Stimulated activated CD4-positive, alpha-beta T cell treated with anti-CD3 and anti-CD28 coated beads, TNF-alpha, amount 100 ng/mL, for 4 hours (primary cell): ENCODE measurements at places on chromosomes 3 and 15.

DNA sequence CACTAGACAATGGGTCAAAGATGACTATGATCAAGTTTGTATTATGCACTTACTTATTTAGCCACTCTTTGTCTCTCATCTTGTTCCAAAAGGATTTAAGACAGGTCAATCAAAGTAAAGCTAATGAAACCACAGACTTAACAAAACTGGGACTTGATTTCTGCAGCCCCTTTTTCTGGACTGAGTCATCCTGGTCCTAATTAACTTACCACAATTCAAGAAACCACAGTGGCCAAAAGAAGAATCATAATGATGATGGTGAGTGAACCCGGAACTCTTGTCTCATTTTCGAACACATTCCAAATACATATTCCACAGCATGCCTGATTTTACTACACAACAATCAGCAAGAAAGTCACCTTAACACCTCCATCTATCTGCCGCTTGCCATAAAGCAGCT lies 1333.0 kb downstream of the ROBO1 start:
- DNase-seq = no peak

DNA sequence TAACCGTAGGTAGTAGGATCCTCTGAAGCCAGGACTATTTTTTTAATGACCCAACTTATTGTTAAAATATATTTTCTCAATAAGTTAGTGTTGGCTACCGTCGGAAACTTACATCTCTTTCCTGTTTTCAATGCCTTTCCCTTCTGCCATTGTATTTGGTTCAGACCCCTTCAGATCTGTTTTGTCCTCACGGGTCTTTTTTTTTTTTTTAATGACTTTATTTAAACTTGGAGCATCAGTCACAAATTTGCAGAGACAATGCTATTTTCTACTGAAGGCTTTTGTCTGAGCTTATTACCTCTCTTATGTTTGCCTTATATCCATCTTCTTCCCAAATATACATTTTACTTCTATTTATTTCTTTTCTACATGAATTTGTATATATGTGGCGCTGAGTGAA lies 47.6 kb downstream of the PDE8A start:
- DNase-seq = no peak

GRCh38 chr15:41988896-41989572 lies 16.7 kb upstream of the EHD4 start:
- DNase-seq = no peak

DNA sequence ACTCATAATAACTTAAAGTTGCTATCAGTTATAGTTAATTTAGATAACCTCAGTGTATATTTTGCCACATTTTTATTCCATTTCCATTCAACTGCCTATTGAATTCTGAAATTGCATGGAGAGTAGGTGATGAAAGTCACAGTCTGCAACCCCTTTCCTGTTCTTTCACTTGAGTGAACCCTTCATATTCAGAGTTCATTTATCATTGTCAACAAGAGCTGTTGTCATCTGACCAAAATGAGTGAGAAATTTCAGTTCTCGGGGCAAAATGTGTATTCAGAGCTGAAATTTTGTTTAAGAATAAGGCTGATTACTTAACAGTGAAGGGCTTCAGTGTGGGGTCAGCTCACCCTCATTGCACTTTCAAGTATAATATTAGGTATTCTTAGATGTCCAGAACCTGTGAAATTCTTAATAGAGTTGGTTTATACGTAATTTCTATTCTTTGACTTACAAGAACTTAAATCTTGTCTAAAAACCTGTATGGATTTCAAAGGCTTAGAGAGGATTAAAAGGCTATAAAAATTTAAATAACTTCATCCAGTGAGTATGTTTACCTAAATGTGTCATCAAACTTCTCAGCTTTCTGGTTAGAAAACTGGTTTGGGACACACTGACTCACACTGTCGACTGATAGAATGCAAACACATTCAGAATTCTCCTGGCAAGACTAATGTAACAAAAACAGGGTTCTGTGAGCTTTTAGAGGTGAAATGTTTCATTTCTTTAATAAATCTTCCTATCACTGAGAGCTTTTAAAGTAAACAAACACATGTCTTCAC lies 92.2 kb downstream of the CMSS1 start:
- DNase-seq = no peak

- no peak for DNase-seq
These were observed 65.9 kb downstream of the GPR176 start for GRCh38 chr15:39854161-39854560.

DNA sequence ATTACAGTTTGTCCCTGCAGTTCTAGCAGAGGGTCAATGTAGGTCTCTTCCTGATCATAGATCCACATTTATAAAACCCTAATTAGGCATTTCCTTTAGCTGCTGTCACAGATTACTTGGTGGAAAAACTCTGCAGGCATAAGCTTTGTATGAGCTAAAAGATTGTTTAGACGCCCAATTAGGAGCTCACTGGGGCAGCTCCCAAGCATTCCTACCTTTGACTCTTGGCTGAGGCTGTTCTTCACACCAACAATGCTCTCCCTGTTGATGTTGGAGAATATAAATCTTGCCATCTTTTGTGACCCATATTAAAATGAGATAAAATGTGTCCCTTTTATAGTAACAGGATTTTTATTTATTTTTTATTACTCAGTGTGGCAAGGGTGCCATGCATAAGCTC lies 148.3 kb upstream of the TRIM42 start:
- no peak for DNase-seq

- no peak for DNase-seq
These were observed 4.1 kb downstream of the MYL3 start for GRCh38 chr3:46859001-46859710.

- no peak for DNase-seq
These were observed 699 bp upstream of the MESP1 start for GRCh38 chr15:89751748-89752147.

- DNase-seq = no peak
These were observed 267.7 kb downstream of the XXYLT1 start for GRCh38 chr3:195003006-195003892.

- no peak for DNase-seq
These were observed 140.5 kb upstream of the MLF1 start for GRCh38 chr3:158430448-158430847.

DNA sequence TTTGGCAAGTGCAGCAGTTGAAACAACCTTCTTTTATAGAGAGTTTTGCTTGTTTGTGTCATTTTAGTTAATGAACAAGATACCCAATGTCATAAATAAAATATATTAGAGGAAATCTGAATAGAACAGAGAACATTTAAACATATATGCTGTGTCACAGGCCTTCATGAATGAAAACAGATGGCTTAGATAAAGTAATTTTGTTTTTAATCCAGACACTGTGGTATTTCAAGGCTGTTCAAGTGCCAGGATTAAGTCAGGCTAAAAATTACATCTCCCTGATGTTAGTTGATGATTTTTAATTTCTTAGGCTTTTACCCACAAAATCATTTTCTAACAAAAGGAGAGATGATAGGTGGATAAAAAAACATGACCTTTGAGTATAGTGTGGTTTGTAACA lies 4.9 kb upstream of the ACKR4 start:
- DNase-seq = no peak

DNA sequence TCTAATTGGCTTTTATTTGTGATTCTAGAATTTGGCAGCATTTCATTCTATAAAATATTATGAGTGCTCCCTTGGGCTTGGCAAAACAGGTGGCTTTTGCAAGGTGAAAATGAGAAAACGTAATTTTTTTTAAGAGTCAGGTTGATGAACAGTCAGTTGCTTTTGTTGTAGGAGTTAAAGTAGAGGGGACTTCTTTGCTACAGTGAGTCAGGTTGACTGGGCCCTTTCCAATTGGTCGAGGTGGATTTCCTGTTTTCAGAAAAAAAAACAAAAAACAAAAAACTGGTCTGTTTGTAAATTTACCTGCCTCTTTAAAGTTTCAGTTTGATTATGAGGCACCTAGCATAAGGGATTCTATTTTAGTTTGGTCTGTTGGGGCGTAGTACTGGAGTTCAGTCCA lies 1469.4 kb upstream of the GBE1 start:
- DNase-seq = no peak

- DNase-seq = no peak
These were observed 110.1 kb upstream of the TGFBR2 start for GRCh38 chr3:30496066-30496966.

DNA sequence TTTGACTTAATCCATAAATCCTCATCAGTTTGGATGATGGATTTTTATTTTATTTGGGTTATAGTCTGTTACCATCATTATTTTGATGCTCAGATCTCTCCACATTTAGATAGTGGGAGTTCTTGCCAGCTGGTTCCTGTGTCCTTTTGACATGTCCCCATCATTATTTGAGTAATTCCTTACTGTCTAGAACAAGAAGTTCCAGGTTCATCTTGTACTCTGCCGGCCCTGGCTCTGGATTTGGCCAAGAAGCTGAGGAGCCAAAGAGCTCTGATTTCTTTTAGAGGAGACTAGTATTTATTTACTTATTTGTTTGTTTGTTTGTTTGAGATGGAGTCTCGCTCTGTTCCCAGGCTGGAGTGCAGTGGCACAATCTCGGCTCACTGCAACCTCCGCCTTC lies 54.3 kb downstream of the PTPRG start:
- DNase-seq = no peak
